ENCODE measurements at places on chromosomes 2 and 18.
A peak's percentile ranks its signal among the peaks of the same experiment; 100 is the strongest.

- DNase-seq = no peak
Observed at GRCh38 chr2:237361194-237362004, 52.6 kb downstream of the COL6A3 start.

DNA sequence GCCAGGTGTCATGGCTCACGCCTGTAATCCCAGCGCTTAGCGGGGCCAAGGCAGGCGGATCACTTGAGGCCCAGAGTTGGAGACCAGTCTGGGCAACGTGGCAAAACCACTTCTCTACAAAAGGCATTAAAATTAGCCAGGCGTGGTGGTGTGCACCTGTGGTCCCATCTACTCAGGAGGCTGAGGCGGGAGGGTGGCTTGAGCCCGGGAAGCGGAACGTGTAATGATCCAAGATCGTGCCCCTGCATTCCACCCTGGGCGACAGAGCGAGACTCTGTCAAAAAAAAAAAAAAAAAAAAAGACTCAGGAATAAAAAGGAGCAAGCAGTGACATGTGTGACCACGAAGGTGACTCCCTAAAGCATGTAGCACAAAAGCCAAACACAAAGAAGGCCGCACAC lies 50.1 kb upstream of the SALL3 start:
- no peak for DNase-seq

GRCh38 chr18:24019641-24020331 lies 5.2 kb downstream of the TTC39C start:
- no peak for DNase-seq

DNA sequence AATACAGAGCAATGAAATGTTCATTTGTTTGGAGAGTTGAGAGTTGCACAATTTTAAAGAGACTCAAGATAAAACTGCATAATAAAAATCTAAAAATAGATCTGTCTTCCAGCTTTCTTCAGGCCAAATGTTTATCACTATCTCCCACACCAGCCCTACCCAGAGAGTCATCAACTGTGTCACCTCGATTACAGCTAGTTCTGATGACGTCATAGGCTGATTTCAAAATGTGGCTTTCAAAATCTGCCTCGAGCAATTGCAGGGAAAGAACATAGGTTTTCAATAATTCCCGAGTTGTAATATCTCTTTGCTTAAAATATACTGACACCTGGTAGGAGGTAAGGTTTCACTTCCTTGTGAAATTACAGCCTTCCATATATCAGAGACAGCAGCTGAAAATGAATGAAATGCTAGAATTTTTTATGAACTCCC lies 677.6 kb upstream of the ID2 start:
- DNase-seq = peak; percentile 57

GRCh38 chr2:190835303-190835930 lies 45.2 kb upstream of the GLS start:
- peak; percentile 87 for DNase-seq

DNA sequence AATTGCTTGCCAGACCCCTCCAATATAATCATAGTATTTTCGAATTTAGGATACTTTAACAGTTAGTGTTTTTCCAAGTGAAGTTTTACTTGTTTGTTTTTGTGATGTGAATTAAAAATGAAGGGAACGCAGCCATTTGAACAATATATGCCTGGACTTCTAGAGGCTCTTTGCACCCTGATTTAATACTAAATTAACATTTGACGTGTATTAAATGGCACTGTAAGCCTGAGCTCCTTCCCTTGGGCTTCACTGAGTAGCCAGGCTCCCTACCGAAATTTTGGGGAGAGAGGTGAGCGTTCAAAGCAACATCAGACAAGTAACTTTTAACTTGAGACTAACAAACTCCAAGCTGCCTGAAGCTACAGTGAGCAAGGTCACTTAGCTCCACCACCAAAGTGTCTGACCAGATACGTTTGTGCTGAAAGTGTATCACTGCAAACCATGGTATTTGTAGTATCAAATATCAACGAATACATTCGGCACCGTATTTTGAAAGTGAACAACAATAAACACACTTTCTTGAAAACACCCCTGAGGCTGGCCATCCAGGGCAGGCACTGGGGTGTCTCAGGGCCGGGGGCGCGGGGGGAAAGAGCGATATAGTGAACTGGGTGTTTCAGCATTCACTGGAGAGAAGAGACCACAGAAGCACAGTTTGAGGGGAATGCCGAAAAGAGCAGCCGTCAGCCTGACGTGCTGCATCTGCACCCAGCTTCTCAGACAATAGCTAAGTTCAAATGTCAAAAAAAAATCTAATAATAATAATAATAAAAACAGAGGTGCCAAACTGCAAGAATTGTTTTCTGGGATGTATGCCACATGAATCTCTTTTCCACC lies 7.7 kb upstream of the POU3F3 start:
- DNase-seq = no peak

DNA sequence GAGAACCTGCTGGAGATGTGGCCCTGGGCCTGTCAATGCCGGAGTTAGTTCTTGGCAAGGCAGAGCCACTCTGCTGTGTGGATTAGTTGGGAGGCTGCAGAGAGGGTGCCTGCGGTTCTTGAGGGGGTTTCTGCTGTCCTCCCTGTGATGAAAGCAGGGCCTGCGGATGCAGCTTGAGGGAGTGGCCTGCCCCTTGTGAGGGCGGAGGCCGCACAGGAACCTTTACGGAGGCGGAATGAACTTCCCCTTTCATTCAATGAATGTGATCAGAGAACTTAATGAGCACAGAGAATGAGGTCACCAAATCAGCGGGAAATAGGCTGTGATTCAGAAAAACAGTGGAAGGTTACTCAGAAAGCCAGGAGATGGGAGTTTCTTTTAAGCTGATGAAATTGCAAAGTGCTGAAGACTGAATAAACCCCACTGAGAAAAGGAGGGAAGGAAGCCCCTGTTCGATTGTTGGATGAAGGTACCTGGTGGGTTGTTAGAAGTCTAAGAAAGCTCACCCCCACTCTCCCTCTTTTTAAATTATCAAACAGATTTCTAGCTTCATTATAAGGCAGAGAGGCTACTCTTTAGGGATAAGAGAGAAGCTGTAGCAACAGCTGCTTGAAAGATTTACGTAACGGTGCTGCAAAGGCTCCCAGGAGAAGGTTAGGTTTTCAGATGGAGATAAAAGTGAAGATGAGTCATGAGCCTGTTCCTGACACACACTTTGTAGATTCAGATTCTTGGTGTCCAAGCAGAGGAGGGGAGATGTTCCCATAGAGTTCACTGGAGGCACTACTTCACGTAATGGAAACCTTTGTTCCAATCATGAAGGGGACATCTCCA lies 47.4 kb downstream of the VWA3B start:
- no peak for DNase-seq

DNA sequence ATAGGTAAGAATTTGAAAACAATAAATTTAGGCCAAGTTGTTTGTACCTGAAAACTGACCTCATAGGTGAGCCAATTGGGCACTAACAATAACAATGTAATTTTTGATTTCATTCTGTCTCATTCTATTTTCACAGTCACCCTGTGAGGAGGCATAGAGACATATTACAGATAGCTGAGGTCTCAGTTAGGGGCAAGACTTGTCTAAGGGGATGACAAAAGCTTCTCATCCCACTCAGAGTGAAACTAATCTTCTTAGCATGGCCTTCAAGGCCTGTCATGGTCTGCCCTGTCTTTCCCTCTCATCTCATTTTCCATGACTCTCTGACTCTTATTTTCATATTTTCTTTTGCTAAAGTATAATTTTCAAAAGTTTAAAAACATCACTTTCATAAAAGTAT lies 562.0 kb upstream of the TNP1 start:
- DNase-seq = no peak

GRCh38 chr2:52260904-52261303 lies 1229.0 kb upstream of the NRXN1 start:
- DNase-seq = no peak

- DNase-seq = no peak
Observed at GRCh38 chr2:229175497-229175863, 95.6 kb downstream of the PID1 start.

DNA sequence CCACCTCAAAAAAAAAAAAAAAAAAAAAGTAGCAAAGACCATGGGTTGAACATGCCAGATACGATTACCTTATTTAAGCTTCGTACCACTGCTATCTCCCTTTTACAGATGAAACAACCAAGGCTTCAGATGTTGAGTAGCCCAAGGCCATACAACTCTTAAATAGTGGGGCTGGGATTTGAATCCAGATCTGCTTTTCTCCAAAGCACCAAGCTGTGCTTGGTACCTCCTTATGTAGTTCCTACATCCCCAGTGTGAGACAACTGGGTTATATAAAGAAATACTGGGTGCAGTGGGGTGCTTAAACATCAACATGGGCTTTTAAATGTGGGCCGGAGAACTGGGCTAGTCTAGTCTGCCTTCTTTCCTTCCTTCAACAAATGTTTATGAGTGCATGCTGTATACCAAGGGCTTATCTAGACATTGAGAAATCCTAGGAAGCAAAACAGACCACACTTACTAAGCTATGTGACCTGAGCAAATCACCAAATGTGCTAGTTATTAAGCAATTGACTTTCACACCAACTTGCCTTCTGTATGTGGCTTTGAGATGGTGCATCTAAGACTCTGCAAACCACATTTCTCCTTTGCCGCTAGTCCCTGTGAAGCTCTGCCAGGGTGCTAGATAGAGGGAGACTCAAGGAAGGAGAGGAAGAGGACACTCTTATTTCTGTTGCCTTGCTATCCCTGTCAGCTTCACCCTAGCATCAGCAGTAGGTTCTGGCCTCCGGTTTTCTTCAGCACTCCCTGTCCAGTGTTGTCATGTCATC lies 206.8 kb upstream of the FBXO11 start:
- DNase-seq = peak; percentile 57

- DNase-seq = no peak
Observed at GRCh38 chr2:149064856-149065630, 26.5 kb downstream of the LYPD6B start.

- no peak for DNase-seq
Observed at GRCh38 chr18:62585274-62586150, 62.7 kb downstream of the ZCCHC2 start.

DNA sequence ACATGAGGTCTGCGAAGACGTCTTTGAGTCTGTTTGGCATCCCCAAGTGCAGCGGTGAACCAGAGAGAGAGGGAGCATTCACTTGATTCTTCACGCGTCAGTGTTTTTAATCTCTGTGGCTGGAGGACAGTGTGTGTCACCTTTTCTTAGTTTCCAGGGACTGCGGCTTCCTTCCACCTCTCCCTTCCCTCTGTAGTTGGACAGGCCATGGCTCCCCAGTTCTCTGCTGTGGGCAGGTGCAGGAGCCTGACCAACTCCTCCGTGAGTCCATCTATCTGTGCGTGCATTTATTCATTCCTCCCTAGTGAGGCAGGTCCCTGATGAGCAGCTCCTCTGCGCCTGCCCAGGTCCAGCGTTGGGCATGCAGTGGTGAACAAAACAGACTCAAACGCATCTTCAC lies 42.9 kb downstream of the AGAP1 start:
- DNase-seq = no peak

DNA sequence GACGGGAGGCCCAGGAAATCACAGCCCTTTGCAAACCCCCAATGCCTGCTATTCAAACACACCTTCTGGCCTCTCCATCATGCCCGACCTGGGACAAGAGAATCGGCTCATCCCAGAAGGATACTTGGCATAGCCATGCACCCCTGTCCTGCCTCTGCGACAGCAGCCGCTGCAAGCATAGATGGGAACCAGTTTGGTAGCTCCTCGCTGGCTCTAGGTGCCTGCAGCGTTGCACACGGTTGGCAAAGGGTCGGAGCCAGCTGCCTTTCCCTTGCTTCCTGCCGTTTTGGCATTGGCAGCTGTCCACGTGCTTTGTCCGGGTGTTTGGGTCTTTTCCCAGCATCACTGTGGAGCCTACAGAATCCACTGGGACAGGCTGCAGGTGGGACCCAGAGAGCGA lies 76.9 kb downstream of the TWIST2 start:
- DNase-seq = no peak

- peak; percentile 50 for DNase-seq
Observed at GRCh38 chr2:230130668-230131364, 62.1 kb upstream of the SLC16A14 start.
